ENCODE measurements at places on chromosomes 5 and 9.

GRCh38 chr9:125378778-125379177, 117.2 kb downstream of the GAPVD1 start:
- DNase-seq: no peak

DNA sequence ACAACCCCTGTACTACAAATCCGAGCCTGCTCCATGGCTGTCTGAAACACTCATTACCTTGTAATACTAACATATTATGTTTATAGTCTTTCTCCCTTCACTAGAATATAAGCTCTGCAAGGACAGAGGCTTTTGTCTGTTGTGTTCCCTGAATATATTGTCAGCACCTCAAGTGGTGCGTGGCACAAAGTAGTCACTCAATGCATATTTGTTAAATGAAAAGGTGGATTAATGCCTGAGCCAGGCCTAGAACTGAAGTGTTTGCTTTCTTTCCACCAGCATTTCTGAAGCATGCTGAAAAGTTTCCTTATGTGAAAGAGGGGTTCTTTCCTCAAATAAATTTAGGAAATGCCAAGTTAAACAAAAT, 36.3 kb downstream of the ELL2 start:
- no peak for DNase-seq

- DNase-seq: no peak
Measured at GRCh38 chr5:32263684-32264083, 49.1 kb downstream of the MTMR12 start.

DNA sequence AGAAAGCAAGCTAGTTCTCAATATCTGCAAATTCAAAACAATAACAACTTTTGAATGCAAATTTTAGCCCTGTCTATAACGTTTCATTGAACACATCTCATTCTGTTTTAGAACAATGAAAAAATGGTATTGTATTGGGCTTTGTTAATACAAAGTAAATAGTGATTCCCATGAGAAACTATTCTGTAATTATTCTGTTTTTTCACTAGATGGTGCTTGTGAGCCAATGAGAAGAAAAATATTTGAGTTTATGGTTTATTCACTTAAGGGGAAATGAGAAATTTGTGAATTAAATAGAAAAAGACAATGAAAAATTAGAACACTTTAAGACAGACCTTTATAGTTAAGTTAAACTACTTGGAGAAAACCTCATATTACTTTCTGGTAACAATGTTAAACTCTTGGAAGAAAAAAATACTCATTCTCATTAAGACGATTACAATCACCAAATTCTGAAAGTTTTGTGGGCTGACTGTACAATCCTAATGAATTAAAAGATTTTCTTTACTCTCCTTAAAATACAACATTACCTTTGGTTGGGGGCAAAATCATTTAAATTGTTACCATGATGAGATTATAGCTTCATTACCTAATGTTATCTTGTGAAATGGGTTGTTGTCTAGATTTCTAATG, 127.0 kb downstream of the NNT start:
- DNase-seq: no peak

GRCh38 chr5:149724130-149724840, 5.8 kb upstream of the PPARGC1B start:
- no peak for DNase-seq

GRCh38 chr5:115565233-115565632, 20.7 kb upstream of the FEM1C start:
- DNase-seq: no peak

- peak; percentile 37 for DNase-seq
Measured at GRCh38 chr5:134524826-134525682, at the start of gene JADE2. JADE2 (plus strand) TSS chr5:134525670; CDS start chr5:134535858, 10,188 bp downstream.

DNA sequence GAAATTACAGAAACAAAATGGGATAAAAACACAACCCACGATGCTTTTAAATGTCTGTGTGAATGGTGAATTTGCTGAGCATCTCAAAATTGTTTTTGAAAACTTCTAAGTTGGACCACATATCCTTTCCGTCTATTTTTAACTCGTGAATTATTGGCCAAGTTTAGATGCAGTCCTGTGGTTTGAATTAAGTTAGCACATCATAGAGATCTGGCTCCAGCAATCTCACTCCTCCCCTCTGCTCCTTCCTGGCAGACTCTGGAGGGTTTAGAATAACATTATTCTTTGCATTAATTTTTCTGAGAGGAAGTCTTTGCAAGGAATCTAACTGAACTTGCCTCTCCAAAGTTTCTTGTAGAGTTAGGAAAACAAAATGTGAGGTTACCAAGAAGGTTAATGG, 14.5 kb upstream of the ANKRD55 start:
- peak; percentile 18 for DNase-seq

DNA sequence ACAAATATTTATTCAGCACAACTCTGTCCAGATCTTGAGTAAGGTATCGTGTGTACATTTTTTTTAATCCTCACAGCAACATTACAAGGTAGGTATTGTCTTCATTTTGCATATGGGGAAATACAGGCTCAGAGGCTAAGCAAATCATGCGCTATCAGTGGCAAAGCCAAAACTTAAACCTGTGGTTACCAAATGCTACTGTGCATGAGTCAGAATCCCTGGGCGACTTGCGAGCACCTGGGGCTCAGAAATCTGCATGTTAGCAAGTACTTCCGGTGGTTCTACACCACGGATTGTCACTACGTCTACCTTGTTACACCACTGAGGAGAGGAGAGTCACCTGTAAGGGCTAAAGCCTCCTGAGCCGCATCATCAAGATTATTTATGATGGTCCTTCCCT, 21.3 kb downstream of the C5orf58 start:
- no peak for DNase-seq

- peak; percentile 73 for DNase-seq
Measured at GRCh38 chr9:111961575-111961974, 65.0 kb downstream of the UGCG start.

DNA sequence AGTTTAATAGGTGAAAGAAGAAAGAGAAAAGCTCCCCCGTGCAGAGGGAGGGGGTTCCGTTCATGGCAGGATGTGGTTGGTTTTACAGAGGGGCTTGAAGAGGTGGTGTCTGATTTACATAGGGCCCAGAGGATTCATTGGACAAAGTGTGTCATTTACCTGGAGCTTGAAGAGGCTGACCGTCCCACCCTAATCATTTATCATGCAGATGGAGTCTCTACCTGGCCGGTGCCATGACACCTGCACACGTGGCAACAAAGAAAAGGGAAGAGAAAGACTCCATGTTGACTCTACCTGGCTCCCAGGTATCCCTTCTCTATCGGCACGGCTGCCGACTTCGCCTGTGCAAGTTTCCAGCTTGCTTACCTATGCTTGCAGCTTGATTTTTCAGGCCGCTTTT, 35.3 kb upstream of the PRRC2B start:
- DNase-seq: no peak

DNA sequence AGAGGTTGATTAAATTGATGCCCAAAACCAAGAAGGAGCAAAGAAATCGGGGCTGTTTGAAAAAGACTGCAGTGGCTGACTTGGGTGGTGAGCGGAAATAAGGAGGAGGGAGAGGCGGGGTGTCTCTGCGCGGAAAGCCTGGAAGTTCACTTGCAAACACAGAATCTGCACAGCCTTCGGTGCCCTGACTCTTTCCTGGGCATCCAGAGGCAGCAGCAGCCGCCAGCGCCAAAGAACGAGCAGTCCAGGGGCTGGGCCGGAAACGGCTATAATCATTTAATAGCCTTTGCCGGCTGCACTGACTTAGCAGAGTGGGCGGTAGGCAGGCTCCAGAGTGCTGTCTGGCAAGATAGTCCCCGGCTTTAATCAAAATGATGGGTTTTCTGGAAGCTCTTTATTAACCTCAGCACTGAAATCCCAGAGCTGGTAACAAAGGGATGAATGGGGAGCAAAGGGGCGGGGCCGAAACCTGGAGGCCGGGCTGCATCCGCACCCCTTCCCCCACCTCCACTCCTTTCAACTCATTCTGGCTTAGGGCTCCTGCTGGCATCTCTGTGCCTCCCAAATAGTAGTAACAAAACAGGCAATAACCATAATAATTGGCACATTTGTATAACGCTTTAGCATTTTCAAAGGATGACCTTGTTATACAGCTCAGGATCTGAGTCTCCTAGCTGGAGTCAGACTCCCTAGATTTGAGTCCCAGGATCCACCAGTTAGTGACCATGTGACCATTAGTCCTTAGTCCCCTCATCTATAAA, 35.7 kb downstream of the PCDHAC2 start:
- no peak for DNase-seq

- DNase-seq: peak; percentile 5
Measured at GRCh38 chr9:26266146-26266793, 588.0 kb upstream of the TUSC1 start.

GRCh38 chr5:52694648-52695047, 93.1 kb upstream of the ITGA1 start:
- no peak for DNase-seq

- DNase-seq: peak; percentile 92
Measured at GRCh38 chr9:35905912-35906679, at the start of gene HRCT1. HRCT1 (plus strand) TSS chr9:35906202; CDS start chr9:35906288, 86 bp downstream.

GRCh38 chr5:45335346-45335745, 360.8 kb downstream of the HCN1 start:
- no peak for DNase-seq

GRCh38 chr5:39132128-39132447, 57.9 kb upstream of the RICTOR start:
- DNase-seq: no peak

DNA sequence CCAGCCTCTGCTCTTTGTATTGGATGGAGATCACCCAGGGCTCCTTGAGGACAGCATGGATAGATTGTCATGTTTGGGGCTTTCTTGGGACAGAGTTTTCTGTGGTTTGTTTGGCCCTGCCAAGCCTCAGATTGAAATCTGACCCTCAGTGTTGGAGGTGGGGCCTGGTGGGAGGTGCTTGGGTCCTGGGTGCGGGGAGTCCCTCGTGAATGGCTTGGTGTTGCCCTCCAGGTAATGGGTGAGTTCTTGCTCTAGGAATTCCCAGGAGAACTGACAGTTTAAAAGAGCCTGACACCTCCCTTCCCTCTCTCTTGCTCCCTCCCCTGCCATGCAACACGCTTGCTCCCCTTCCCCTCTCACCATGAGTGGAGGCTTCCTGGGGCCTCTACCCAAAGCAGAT, 48.6 kb upstream of the OLFM1 start:
- no peak for DNase-seq

GRCh38 chr5:168434746-168435321, 51.4 kb upstream of the RARS1 start:
- peak; percentile 34 for DNase-seq

GRCh38 chr5:38259809-38260160, 1.4 kb downstream of the EGFLAM start:
- no peak for DNase-seq

DNA sequence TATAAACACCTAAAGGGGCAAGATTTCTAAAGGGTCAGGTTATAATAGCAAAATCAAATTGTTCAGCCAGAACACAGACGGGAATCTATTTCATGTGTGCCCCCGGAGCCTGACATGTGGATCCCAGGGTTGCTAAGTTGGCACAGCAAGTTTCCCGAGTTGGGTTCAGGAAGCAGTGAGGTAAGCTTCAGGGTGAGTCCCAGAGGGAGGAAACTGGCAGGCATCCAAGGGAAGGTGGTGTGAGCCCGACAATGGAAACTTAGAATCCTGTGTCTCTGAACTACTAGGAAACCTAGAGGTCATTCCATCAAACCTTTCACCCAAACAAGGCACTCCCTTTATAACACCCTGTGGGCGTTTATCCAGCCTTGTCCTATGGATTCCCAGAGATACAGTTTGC, 98.4 kb downstream of the ADRB2 start:
- DNase-seq: no peak

- no peak for DNase-seq
Measured at GRCh38 chr9:136942881-136943230, 1.7 kb downstream of the FBXW5 start.

DNA sequence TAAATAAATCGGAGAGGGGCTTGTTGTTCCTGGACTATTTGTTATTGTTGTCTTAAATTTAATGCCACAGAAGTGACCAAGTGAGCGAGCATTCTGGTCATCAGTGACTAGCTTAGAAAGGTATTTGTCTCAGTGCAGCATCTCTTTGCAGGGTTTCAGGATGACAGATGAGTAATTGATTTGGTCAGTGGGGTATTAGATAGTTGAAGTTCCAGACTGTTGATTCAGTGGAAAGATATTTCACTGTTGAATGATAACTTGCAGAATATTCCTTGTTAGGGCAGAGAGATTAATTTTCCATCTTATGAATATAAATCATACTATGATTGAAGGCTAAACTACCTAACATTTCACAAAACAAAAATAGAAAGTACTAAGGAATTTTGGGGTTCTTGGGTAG, 122.4 kb downstream of the TRIO start:
- peak; percentile 90 for DNase-seq

DNA sequence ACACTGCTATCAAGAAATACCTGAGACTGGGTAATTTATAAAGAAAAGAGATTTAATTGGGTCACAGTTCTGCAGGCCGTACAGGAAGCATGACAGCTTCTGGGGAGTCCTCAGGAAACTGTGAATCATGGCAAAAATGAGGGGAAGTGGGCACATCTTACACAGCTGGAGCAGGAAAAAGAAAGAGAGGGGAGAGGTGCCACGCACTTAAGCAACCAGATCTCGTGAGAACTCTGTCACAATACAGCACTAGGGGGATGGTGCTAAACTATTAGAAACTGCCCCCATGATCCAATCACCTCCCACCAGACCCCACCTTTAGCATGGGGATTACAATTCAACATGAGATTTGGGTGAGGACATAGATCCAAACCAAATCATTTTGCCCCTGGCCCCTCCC, 105.5 kb upstream of the CPLX2 start:
- no peak for DNase-seq

DNA sequence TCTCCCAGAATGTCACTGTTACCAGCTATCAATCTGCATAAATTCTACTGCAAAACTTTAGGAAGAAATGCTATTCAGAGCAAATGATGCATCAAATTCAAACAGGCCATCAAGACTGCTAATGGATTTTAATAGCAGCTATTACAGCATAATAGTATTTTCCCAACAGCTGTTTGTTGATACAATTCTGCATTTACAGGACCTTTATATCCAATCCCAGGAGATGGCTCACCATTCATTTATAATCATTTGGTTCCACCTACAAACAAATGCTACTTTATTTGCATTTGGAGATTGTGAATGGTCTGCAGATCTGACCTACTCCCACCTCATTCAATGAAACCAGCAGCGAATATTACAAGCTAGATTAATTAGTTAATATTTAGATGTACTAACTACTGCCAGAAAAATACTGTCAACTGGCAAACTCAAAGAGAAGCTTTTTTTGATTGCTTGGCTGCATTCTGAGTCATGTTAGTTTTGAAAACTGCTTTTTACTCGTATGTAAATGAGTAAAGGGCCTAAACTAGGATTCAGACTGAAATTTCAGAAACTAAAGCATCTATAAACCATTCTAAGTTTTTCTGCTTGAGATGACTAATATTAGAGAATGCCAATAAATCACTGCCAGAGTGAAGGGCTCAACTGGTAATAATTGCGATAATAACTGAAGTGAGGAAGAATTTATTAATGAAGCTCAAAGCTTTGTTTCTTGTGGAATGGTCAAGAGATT, 7.1 kb upstream of the PCA3 start:
- no peak for DNase-seq

DNA sequence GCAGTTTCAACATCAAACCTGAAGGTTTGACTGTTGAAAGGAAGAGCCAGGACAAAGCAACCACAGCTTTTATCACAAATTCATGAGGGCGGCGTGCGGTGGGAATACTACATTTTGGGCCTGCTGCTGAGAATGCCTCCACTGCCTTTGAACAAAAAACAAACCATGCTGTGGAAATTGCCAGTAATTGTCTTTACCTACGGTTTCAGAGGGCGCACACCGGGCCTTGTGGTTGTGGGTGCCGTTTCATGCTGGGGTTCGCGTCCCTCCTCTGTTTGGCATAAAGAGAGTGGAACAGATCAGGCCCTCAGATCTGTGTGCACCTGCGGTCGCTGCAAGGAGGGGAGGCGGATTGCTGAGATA, 27.6 kb upstream of the TCF7 start:
- DNase-seq: no peak

- no peak for DNase-seq
Measured at GRCh38 chr5:32679218-32679617, 31.9 kb upstream of the NPR3 start.

Data from brain microvascular endothelial cell (primary cell).